Type B pancreatic cell (in vitro differentiated cells): ENCODE measurements at places on chromosomes 11 and 22. TPM values are rescaled to one million over a fixed set of nuclear protein-coding genes. Genes with fewer than 3 reads are reported as not detected.

- peak overlapping the region; percentile 14 for H3K27ac ChIP-seq
- no peak for DNase-seq
- peak overlapping the region; percentile 58 for H3K4me3 ChIP-seq
- H3K27me3 ChIP-seq: peaks cover 13% of the 10 kb centered on the region
- H3K36me3 ChIP-seq: no peaks in the 10 kb centered on the region
- peaks cover 26% of the 10 kb centered on the region for H3K4me1 ChIP-seq
These were observed 42.4 kb upstream of the TH start for GRCh38 chr11:2213890-2214526.

GRCh38 chr11:102396708-102397563 lies 49.9 kb downstream of the BIRC2 start:
- H3K4me1 ChIP-seq: no peaks in the 10 kb centered on the region
- DNase-seq: no peak
- no peaks in the 10 kb centered on the region for H3K27me3 ChIP-seq
- no peak overlapping the region for H3K4me3 ChIP-seq
- H3K27ac ChIP-seq: no peak overlapping the region
- H3K36me3 ChIP-seq: peaks cover 26% of the 10 kb centered on the region

GRCh38 chr11:17741487-17741886 lies 6.9 kb downstream of the KCNC1 start:
- H3K27me3 ChIP-seq: peaks cover 20% of the 10 kb centered on the region
- H3K27ac ChIP-seq: no peak overlapping the region
- H3K36me3 ChIP-seq: no peaks in the 10 kb centered on the region
- H3K4me3 ChIP-seq: no peak overlapping the region
- H3K4me1 ChIP-seq: peaks cover 4% of the 10 kb centered on the region

PKDREJ gene
- 0.05 TPM in 1 of 2 replicates, not detected in the other for total RNA-seq

DNA sequence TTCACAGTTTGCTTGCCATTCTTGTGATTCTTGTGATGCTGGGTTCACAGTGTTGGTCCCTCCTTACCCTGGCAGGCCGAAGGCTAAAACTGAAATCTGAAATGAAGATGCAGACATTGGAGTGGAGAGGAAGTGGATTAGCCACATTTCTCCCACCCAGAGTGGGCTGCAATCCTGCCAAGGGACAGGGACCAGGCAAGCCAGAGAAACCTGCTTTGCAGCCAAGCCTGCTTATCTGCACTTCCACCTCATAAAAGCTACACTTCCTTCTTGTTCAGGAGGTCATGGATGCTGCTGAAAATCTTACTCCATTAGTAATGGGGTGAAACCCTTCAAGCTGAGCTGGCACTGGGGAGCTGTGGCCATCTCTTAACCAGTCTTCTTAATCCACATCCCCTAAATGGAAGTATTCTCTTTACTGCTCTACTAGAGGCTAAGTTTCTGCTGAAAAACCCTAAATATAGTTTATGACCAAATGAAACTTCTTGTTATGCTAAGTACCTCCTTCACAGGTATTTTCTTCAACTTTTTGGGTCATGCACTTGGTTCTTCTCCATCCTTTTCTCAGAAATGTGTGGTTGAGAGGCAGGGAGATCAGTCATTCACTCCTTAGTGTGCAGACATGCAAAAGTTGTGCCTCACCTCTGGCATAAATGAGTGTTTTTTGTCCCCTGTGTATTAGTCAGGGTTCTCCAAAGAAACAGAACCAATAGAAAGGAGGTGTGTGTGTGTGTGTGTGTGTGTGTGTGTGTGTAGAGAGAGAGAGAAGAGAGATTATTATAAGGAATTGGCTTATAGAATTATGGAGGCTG lies 133.9 kb upstream of the BMAL1 start:
- no peaks in the 10 kb centered on the region for H3K36me3 ChIP-seq
- DNase-seq: no peak
- peak overlapping the region; percentile 80 for H3K27ac ChIP-seq

ATG16L2 gene
- 26.3 and 29.5 TPM in 2 replicates for total RNA-seq

EPS8L2 gene
- total RNA-seq: 218 and 497 TPM in 2 replicates

DNA sequence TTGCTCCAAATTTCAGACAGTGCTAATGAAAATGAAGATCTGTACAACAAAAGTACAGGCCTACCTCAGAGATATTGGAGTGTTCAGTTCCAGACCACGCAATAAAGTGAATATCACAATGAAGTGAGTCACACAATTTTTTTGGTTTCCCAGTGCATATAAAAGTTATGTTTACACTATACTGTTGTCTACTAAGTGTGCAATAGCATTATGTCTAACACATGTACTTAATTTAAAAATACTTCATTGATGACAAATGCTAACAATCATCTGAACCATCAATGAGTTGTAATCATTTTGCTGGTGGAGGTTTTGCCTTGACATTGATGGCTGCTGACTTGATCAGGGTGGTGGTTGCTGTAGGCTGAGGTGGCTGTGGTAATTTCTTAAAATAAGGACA lies 60.6 kb upstream of the E2F8 start:
- H3K27ac ChIP-seq: no peak overlapping the region
- no peaks in the 10 kb centered on the region for H3K36me3 ChIP-seq
- H3K4me3 ChIP-seq: no peak overlapping the region
- DNase-seq: no peak

GRCh38 chr11:110297076-110297725 lies 787 bp upstream of the RDX start:
- no peaks in the 10 kb centered on the region for H3K36me3 ChIP-seq
- H3K4me1 ChIP-seq: peaks cover 27% of the 10 kb centered on the region

DNA sequence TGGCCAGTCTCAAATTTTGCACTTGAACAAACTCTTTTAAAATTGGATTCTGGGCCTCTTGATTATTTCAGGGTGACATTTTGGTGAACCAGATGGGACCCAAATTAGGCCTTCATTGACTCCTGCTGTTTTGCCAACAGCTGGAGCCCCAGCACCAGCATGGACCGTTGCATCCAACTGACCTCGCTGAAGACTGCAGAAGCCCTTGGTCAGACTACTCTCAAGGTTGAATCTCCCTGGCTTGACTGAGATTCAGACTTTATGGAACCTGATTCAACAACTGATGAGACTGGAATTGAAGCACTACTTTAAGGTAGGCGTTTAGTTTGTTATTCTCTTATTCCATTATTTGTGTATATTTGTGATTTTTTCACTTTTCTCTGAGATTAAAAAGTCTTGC lies 41.7 kb downstream of the NARS2 start:
- DNase-seq: no peak
- H3K4me3 ChIP-seq: no peak overlapping the region
- no peaks in the 10 kb centered on the region for H3K4me1 ChIP-seq
- H3K27ac ChIP-seq: no peak overlapping the region
- no peaks in the 10 kb centered on the region for H3K27me3 ChIP-seq

GRCh38 chr22:47547239-47547661 lies 784.8 kb downstream of the TBC1D22A start:
- no peak overlapping the region for H3K27ac ChIP-seq
- H3K27me3 ChIP-seq: no peaks in the 10 kb centered on the region
- no peaks in the 10 kb centered on the region for H3K36me3 ChIP-seq
- no peaks in the 10 kb centered on the region for H3K4me1 ChIP-seq
- DNase-seq: peak; percentile 27
- H3K4me3 ChIP-seq: no peak overlapping the region

LMNTD2 gene
- total RNA-seq: 6.7 and 7.2 TPM in 2 replicates

- H3K27ac ChIP-seq: peak overlapping the region; percentile 95
- H3K4me3 ChIP-seq: peak overlapping the region; percentile 34
- no peaks in the 10 kb centered on the region for H3K27me3 ChIP-seq
- H3K36me3 ChIP-seq: peaks cover 23% of the 10 kb centered on the region
- no peaks in the 10 kb centered on the region for H3K4me1 ChIP-seq
These were observed 61.9 kb downstream of the MED15 start for GRCh38 chr22:20569059-20570058.

DNA sequence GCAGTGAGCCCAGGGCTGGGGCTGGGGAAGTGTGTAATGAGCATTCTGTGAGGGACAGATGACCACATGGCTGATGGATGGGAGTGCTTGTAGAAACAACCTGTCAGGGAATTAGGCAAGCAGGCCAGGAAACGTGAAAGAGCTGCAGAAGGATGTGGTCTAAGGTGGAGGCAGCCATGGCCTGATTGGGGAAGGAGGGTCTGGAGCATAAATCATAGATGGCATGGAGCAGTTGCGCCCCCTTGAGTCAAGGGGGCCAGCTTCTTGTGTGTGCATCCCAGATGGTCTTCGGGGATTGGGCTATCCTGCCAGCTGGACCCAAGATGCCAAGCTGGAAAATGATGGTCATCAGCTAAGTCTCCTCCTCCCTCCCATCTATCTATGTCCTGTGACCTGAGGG lies 119.4 kb upstream of the CLPB start:
- no peaks in the 10 kb centered on the region for H3K36me3 ChIP-seq
- no peaks in the 10 kb centered on the region for H3K4me1 ChIP-seq
- H3K27ac ChIP-seq: no peak overlapping the region
- H3K4me3 ChIP-seq: no peak overlapping the region
- no peak for DNase-seq
- H3K27me3 ChIP-seq: peaks cover 17% of the 10 kb centered on the region

DNA sequence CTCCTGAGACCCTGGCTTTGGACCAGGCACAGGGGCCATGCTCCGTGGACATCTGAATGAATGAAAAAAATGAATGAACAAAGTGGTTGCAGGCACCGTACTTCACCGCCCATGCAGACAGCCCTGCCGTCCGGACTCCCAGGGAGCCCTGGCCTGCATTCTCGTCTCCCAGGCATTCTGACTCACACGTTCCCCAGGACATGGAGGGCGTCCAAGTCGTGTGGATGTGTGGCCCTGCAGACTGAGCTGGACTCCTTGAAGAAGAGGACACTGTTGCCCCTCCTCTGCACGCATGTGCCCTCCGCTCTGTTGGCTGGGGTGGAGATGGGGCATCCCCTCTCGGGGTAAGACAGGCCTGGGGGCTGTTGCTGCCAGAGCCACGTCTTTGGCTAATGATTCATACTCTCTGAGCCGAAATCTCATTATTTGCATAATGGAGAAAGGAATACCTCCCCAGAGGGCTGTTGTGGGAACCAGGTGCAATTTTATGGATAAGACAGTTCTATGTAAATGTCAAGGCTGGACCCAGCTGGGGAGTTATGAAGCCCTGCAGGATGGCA lies 49.7 kb downstream of the RTL6 start:
- peaks cover 3% of the 10 kb centered on the region for H3K4me1 ChIP-seq
- H3K27me3 ChIP-seq: no peaks in the 10 kb centered on the region
- no peak overlapping the region for H3K27ac ChIP-seq
- no peaks in the 10 kb centered on the region for H3K36me3 ChIP-seq
- no peak for DNase-seq
- no peak overlapping the region for H3K4me3 ChIP-seq

DNA sequence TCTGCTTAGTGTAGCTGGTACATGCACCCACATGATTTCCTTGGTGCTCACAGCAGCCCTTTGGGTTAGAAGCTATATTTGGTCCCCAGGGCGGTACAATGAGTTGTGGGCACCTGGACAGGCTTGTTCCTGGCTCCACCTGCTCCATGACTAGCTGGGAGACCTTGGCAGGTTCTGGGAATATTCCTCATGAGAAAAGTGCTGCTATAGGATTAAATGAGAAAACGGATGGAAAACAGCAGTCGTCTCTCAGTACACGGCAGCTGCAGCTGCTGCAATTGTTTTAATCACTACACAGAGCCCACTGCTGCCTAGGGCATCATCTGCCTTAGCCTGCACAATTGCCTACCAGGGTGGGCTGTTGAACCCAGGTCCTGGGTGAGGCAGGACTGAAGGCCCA lies 424.5 kb upstream of the B3GAT1 start:
- H3K36me3 ChIP-seq: no peaks in the 10 kb centered on the region
- DNase-seq: peak; percentile 47
- no peak overlapping the region for H3K4me3 ChIP-seq
- no peak overlapping the region for H3K27ac ChIP-seq

SLC37A4 gene
- 40.5 and 41.4 TPM in 2 replicates for total RNA-seq

PANX2 gene
- 3.0 and 9.3 TPM in 2 replicates for total RNA-seq

CHRDL2 gene
- total RNA-seq: 1.4 TPM in 1 of 2 replicates, not detected in the other

- H3K36me3 ChIP-seq: no peaks in the 10 kb centered on the region
- H3K4me3 ChIP-seq: no peak overlapping the region
- no peaks in the 10 kb centered on the region for H3K27me3 ChIP-seq
- no peak for DNase-seq
These were observed 313.0 kb downstream of the CTTN start for GRCh38 chr11:70711095-70711910.

DNA sequence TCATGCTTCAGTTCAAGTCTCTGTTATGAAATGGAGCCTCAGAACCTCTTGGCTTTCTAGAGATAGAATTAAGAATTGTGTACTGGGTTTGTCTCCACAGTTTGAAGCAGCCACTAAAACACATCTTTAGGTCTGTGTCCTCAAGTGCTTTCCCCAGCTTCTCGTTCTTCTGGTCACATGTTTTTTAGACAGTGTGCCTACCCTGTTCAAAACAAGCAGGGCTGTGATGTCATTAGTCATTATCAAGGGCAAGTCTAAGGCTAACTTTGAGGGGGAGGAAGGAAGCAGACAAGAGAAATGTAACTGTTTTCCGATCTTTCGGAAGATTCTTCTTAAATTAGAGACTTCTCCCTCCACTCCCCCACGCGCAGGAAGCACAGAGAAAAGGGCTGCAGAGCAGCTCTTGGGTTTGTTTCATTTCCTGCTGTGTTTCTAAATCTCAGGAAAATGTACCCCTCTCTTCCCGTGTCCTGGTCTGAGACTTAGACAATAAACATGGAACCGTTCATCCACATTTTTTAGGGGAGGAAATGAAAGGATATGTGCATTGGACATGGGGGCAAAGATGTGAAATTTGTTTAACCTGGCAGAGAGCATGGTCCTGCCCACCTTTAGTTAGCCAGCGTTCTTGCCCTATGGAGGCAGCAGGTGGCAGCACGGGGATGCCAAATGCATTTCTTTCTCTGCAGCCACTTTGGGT lies 3.1 kb downstream of the AKIP1 start:
- H3K4me3 ChIP-seq: peak overlapping the region; percentile 73
- H3K27ac ChIP-seq: no peak overlapping the region
- H3K27me3 ChIP-seq: peaks cover 2% of the 10 kb centered on the region
- peaks cover 14% of the 10 kb centered on the region for H3K36me3 ChIP-seq
- no peak for DNase-seq
- H3K4me1 ChIP-seq: peaks cover 34% of the 10 kb centered on the region

SLC25A18 gene
- total RNA-seq: 0.43 and 1.4 TPM in 2 replicates

MS4A15 gene
- 0.27 TPM in 1 of 2 replicates, not detected in the other for total RNA-seq

GRCh38 chr11:67652965-67653845 lies 2.7 kb upstream of the ACY3 start:
- peak overlapping the region; percentile 82 for H3K27ac ChIP-seq
- H3K27me3 ChIP-seq: no peaks in the 10 kb centered on the region
- H3K36me3 ChIP-seq: no peaks in the 10 kb centered on the region

NECTIN1 gene
- 62.9 and 128 TPM in 2 replicates for total RNA-seq

DNA sequence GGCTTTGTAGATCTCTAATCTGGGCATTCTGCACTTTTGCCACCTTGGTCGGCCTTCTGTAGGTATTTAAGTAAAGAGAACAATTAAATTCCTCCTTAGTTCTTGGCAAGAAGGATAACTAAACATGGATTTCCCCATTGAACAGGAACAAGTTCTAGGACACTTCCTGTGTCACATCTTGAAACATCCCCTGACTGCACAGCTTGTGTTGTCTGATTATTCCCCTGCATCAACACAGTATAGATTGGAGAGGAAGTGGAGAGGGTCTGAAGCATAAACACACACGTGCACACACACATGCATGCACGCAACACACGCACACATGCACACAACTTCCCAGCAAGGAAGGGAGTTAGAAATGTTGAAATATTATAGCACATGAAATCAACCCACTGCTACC lies 8.6 kb downstream of the ISX start:
- H3K4me1 ChIP-seq: peaks cover 6% of the 10 kb centered on the region
- H3K36me3 ChIP-seq: no peaks in the 10 kb centered on the region
- peaks cover 12% of the 10 kb centered on the region for H3K27me3 ChIP-seq
